SJSA1 (cell line): ENCODE measurements at places on chromosomes 6 and 20. TPM values are rescaled to one million over a fixed set of nuclear protein-coding genes. Genes with fewer than 3 reads are reported as not detected.

L3MBTL3 gene
- 12.3 and 24.7 TPM in 2 replicates for total RNA-seq

CEP85L gene
- total RNA-seq: 6.5 and 12.7 TPM in 2 replicates

DYNLT2 gene
- total RNA-seq: 0.68 and 1.1 TPM in 2 replicates

FHL5 gene
- not detected in 2 replicates for total RNA-seq

SLC24A3 gene
- not detected in 2 replicates for total RNA-seq

GSTA2 gene
- total RNA-seq: not detected in 2 replicates

CYB5R4 gene
- 27.9 and 38.1 TPM in 2 replicates for total RNA-seq

CLVS2 gene
- total RNA-seq: not detected in 2 replicates

SF3B5 gene
- total RNA-seq: 150 and 199 TPM in 2 replicates

VSX1 gene
- not detected in 2 replicates for total RNA-seq

PPP1R10 gene
- total RNA-seq: 16.8 and 21.0 TPM in 2 replicates

FAM209B gene
- total RNA-seq: not detected in 2 replicates

CST2 gene
- total RNA-seq: not detected in 2 replicates

FAM83B gene
- not detected in 2 replicates for total RNA-seq

FAM83D gene
- total RNA-seq: 71.4 and 85.6 TPM in 2 replicates

FOXA2 gene
- 12.8 and 14.0 TPM in 2 replicates for total RNA-seq

CST4 gene
- total RNA-seq: not detected in 2 replicates

TSBP1 gene
- not detected in 2 replicates for total RNA-seq

CCN2 gene
- 292 and 364 TPM in 2 replicates for total RNA-seq

PRL gene
- total RNA-seq: not detected in 2 replicates

IL20RA gene
- total RNA-seq: not detected in 2 replicates

NR2E1 gene
- 0.03 and 0.81 TPM in 2 replicates for total RNA-seq

NHSL1 gene
- 6.6 and 13.9 TPM in 2 replicates for total RNA-seq

TAPBP gene
- 57.8 and 64.3 TPM in 2 replicates for total RNA-seq

PGBD1 gene
- total RNA-seq: 13.4 and 13.5 TPM in 2 replicates

CNR1 gene
- total RNA-seq: 0.24 and 0.50 TPM in 2 replicates

TRAPPC3L gene
- 0.06 TPM in 1 of 2 replicates, not detected in the other for total RNA-seq

PHACTR1 gene
- total RNA-seq: 0.37 TPM in 1 of 2 replicates, not detected in the other

TAAR5 gene
- not detected in 2 replicates for total RNA-seq

BMP6 gene
- total RNA-seq: 1.4 and 1.7 TPM in 2 replicates

SYNE1 gene
- total RNA-seq: 28.7 and 53.6 TPM in 2 replicates

ZNF165 gene
- total RNA-seq: 0.08 TPM in 1 of 2 replicates, not detected in the other

BPI gene
- 0.11 TPM in 1 of 2 replicates, not detected in the other for total RNA-seq

IL17F gene
- not detected in 2 replicates for total RNA-seq

USP49 gene
- total RNA-seq: 1.0 and 2.3 TPM in 2 replicates

KCNK16 gene
- total RNA-seq: not detected in 2 replicates

AKAP12 gene
- 5.3 and 5.9 TPM in 2 replicates for total RNA-seq

RPP21 gene
- total RNA-seq: 41.0 and 137 TPM in 2 replicates

HINT3 gene
- total RNA-seq: 16.9 and 26.2 TPM in 2 replicates

SLC22A2 gene
- total RNA-seq: not detected in 2 replicates

TINAG gene
- not detected in 2 replicates for total RNA-seq

EPB41L1 gene
- total RNA-seq: 3.5 and 4.2 TPM in 2 replicates

GRM4 gene
- total RNA-seq: not detected in 2 replicates

TBXT gene
- total RNA-seq: not detected in 2 replicates

MKKS gene
- total RNA-seq: 8.6 and 11.8 TPM in 2 replicates

VPS16 gene
- total RNA-seq: 40.5 and 44.3 TPM in 2 replicates

VSTM2L gene
- total RNA-seq: 4.8 and 14.1 TPM in 2 replicates

PNLDC1 gene
- total RNA-seq: not detected in 2 replicates

OR12D3 gene
- not detected in 2 replicates for total RNA-seq

DDRGK1 gene
- 28.2 and 29.1 TPM in 2 replicates for total RNA-seq

GTSF1L gene
- total RNA-seq: not detected in 2 replicates

MEI4 gene
- not detected in 2 replicates for total RNA-seq

UFL1 gene
- total RNA-seq: 21.6 and 26.4 TPM in 2 replicates

PSMG4 gene
- total RNA-seq: 9.5 and 16.1 TPM in 2 replicates

BCAS1 gene
- 0.66 and 1.8 TPM in 2 replicates for total RNA-seq
